Adrenal gland (tissue), 19 donors: ENCODE measurements at places on chromosomes 1 and 21.

DNA sequence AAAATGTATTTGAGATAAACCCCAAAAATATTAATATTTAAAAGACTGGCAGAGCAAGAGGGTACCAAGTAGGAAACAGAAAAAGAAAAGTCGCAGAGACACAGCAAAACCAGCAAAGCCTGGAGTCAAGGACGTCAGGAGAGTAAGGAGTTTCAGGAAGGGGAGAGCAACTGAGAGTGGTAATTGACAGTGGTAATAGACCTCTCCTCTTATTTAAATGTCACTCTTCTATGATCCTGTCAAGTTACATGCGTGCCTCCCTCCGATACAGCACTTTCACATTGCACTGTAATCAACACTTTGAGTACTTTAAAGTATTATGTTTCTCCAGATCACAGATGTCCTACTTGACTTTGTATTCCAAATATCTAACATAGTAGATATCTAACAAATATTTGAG lies 82.6 kb upstream of the EXO1 start:
- DNase-seq, result no peak
- H3K27me3 ChIP-seq, result no peaks in the 10 kb centered on the region
- no peaks in the 10 kb centered on the region for H3K36me3 ChIP-seq

DNA sequence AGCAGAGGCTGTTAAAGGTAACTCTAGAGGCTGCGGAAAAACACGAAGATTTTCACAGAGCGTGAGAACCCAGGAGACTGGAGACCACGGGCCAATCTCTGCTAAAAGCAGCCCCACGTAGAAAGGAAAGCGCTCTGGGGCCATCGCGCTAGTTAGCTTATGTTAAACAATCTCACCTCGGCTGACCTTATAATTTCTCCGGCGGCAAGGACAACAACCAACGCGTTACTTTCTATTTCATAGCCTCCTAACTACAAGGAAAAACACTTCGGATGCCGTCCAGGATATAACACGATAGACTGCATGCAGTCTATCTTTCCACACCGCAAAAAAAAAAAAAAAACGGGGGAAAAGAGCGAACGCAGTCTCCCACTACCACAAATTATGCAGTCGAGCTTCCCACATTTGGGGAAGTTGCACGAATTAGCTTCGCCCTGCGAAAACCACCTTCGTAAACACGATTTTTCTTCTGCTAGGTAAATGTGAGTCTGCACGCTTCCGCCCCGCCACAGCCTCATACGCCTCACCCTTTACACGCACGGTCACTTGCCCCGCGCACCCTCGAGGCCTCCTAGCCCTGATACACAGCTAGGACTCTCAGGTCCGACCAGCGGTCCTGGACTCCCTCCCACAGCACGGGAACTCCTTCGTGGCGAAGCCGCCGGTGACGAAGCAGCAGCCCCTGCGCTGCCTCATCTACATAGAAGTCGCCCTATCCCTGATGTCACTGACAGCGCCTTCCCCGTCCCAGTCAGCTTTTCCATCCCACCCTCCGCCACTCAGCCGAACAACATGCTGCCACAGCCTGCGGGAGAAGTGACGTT lies 87.8 kb downstream of the PRKAB2 start:
- H3K27ac ChIP-seq, result peak overlapping the region; percentile 81
- peaks cover 42% of the 10 kb centered on the region for H3K27me3 ChIP-seq
- peak overlapping the region; percentile 71 for H3K4me3 ChIP-seq
- H3K36me3 ChIP-seq, result no peaks in the 10 kb centered on the region

DNA sequence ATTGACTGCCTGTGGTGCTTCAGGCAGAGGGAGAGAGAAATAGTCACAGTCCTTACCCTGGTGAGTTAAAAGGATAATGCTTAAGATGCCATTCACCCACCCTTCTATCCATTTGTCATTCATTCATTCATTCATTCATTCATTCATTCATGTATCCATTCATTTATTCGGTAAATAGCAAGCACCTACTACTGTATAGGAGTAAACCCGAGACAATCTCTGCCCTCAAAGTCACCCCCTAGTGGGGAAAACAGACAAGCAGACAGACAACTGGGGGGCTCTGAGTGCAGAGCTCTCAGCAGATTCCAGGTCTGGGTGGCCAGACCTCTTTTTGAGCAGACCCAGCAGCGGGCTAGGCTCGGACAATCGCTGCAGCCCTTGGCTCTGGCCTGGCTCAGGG lies 14.1 kb upstream of the ACTL8 start:
- H3K4me1 ChIP-seq, result no peaks in the 10 kb centered on the region
- no peak overlapping the region for H3K27ac ChIP-seq
- no peak for DNase-seq
- no peaks in the 10 kb centered on the region for H3K36me3 ChIP-seq

DNA sequence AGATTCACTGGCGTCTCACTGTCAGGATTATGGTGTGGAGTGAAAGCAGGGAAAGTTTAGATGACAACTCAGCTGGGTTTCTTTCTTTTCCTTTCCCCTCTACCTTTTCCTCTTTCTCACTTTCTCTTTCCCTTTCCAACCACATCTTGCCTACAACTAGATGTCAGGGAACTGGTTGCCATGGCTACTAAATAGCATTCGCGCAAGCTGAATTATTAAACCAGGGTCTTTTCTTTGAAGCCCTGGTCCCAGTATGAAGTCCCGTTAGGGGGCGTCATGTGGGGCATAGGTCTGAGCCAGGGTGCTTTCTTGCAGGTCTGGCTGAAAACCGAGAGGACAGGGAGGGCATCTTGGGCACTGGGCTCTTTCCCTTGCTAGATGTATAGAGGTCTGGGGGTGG lies 168.4 kb upstream of the CACNA1E start:
- no peaks in the 10 kb centered on the region for H3K36me3 ChIP-seq
- peaks cover 27% of the 10 kb centered on the region for H3K27me3 ChIP-seq
- H3K27ac ChIP-seq, result no peak overlapping the region
- H3K4me1 ChIP-seq, result no peaks in the 10 kb centered on the region
- H3K4me3 ChIP-seq, result no peak overlapping the region

DNA sequence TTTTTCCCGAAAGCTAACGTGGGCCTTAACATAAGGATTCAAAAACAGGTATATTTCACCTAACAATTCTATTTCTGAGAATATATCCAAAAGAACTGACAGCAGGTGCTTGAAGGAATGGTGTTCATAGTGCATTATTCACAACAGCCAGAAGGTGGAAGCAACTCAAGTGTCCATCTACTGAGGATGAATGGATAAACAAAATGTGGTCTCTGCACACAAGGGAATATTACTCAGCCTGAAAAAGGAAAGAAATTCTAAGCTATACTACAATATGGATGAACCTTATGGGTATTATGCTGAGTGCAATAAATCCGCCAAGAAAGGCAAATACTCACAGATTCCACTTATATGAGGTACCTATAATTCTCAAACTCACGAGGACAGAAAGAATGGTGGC lies 6.1 kb upstream of the RIPPLY3 start:
- no peaks in the 10 kb centered on the region for H3K27me3 ChIP-seq
- no peak overlapping the region for H3K4me3 ChIP-seq
- no peaks in the 10 kb centered on the region for H3K4me1 ChIP-seq
- DNase-seq, result no peak

DNA sequence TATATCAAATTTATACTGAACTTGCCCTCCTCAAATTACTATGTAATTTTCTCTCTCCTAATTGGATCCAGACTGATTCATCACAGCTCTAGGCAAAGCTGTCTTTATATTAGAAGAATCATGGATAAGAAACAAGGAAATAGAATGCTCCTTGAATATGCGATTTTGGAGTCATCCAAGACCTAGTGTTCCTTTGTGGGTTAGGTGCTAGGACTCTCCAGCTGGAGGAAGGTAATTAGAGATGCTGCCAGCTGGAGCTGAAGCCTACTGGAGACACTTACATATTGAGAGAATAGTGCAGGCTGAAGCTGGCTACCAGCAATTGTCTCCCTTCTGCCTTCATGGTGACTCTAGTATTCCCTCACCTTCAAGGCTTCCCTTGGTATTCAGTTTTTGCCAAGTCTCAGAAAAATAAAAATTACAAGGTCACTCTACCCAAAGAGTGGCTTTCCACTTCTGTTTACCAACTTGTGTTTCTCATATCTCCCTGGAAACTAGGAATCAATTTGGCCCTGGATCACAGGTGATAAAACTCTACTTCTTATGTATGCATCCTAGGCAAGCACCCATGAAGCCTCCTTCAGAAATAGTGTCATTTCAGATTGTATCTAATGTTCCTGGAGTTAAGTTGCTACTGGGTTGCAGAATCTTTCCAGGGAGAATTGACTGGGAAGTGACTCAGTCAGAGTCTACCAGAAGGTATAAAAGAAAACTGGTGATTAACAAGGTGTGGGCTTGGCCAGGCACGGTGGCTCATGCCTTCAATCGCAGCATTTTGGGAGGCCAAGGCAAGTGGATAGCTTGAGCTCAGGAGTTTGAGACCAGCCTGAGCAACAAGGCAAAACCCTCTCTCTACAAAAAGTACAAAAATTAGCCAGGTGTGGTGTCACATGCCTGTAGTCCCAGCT lies 24.4 kb upstream of the DOCK7 start:
- H3K27ac ChIP-seq, result no peak overlapping the region
- no peaks in the 10 kb centered on the region for H3K36me3 ChIP-seq
- H3K4me3 ChIP-seq, result no peak overlapping the region

- no peaks in the 10 kb centered on the region for H3K4me1 ChIP-seq
- no peak overlapping the region for H3K27ac ChIP-seq
- H3K4me3 ChIP-seq, result no peak overlapping the region
These were observed 6.8 kb upstream of the SLAMF9 start for GRCh38 chr1:159960721-159961381.

DNA sequence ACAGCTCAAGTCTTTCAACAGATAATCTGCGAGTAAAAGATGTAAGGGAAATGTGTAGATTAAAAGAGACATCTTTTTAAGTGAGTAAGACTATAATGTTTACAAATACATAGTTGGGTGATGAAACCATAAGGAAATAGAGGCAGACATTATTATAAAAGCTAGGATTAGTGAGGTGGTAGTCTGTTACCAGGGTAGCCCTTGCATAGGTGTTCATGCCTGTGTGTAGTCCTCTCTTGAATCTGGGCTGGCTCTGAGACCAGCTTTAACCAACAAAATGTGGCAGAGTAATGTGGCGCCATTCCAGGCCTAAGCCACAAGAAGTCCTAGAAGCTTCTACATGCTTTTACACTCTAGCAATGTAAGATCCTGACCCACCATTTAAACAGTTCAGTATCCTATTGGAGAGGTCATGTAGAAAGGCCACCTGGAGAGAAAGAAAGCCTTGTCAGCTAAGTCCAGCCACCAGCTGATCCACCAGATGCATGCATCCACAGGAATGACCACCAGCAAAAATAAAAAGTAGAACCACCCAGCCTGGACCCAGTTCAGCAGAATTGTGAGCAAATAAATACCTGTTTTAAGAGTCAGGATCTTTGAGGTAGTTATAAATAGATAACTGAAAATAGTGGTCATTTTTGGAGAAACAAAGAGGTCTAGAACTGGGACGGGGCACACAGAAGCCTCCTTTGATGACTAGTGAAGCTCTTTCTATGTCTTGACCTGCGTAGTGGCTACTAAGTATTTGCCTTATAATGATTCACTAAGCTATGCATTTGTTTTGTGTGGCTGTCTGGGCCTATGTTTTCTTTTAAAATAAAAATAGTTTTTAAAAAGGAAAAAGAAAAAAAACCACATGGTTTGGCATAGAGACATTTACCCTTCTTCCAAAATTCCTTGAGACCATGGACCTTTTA lies 8.1 kb downstream of the NIBAN1 start:
- no peaks in the 10 kb centered on the region for H3K36me3 ChIP-seq
- no peak for DNase-seq
- no peaks in the 10 kb centered on the region for H3K27me3 ChIP-seq
- no peak overlapping the region for H3K4me3 ChIP-seq
- H3K4me1 ChIP-seq, result no peaks in the 10 kb centered on the region
- H3K27ac ChIP-seq, result no peak overlapping the region

DNA sequence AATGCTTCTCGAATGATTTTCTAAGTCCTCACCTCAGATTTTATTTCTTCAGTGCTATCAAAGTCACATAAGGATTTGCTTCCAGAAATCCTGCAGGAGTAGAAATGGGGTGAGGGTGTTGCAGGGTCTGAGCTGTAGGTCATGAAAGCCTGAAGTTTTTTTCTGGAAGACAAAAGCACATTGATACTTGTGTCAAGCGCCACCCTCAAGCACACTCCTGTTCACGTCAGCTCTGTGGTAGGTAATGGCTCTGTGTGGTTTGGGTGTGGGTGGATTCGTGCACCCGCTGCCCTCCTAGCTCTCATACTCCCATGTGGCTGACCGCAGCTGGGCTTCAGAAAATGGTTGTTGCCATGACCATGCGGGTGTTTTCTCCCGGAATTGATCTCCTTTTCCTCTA lies 39.9 kb downstream of the AKNAD1 start:
- H3K36me3 ChIP-seq, result no peaks in the 10 kb centered on the region
- H3K4me1 ChIP-seq, result peaks cover 21% of the 10 kb centered on the region
- H3K27ac ChIP-seq, result peak overlapping the region; percentile 76
- no peak for DNase-seq
- no peaks in the 10 kb centered on the region for H3K27me3 ChIP-seq

DNA sequence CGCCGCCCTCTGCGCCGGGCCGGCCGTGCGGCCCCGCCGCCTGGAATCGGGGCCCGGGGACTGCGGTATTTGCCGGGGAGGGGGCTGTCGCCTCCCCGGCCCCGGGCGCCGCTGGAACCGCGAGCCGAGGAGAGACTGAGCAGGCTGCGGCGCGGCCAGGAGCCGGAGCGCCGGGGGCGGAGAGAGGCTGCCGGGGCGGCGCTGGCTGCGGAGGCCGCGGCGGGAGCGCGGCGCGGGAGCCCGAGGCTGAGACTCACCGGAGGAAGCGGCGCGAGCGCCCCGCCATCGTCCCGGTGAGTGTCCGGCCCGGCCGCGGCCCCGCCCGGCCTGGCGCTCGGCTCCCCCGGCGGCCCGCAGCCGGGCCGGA lies 746 bp downstream of the DYRK1A start:
- H3K4me3 ChIP-seq, result peak overlapping the region; percentile 49
- no peak for DNase-seq
- peak overlapping the region; percentile 100 for H3K27ac ChIP-seq
- peaks cover 45% of the 10 kb centered on the region for H3K4me1 ChIP-seq
- no peaks in the 10 kb centered on the region for H3K27me3 ChIP-seq
- no peaks in the 10 kb centered on the region for H3K36me3 ChIP-seq
